ENCODE measurements at places on chromosomes 4 and X.

GRCh38 chrX:147675819-147676218 is 235.9 kb upstream of the FMR1 start:
- no peak for DNase-seq

GRCh38 chr4:29013341-29013740 is 1706.8 kb upstream of the PCDH7 start:
- no peak for DNase-seq

GRCh38 chr4:40916880-40917279 is 167.1 kb downstream of the NSUN7 start:
- DNase-seq: no peak

GRCh38 chr4:139207247-139207646 is 30.2 kb upstream of the ELF2 start:
- DNase-seq: no peak
